ENCODE measurements at places on chromosomes 16 and 17.
A peak's percentile ranks its signal among the peaks of the same experiment; 100 is the strongest.

- DNase-seq: no peak
Observed at GRCh38 chr16:30490210-30490609, 17.7 kb downstream of the ITGAL start.

GRCh38 chr17:32584792-32585191 lies 98.0 kb downstream of the CDK5R1 start:
- no peak for DNase-seq

- DNase-seq: no peak
Observed at GRCh38 chr17:82874011-82874835, 34.4 kb upstream of the ZNF750 start.

DNA sequence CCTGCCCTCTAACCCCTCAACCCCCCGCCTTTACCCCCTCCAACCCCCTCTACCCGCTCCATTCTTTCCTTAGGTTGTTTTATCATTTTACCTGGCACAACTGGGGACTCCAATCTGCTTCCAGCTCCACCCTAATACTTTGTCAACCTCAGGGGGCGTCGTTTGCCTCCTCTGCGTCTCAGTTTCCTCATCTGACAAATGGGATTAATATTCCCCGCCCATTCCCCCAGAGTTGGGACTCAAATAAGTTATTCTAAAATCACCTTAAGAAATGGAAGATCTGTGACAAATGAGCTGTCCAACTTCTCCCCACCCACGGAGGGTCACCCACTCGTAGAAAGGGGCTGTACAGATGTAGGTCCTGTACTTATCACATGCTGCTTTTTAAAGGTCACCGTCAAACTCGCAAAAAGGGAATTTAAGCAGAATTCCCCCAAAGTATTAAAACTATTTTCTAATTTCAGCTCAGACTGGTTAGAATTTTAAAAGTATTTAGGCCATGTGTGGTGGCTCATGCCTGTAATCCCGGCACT lies 40.6 kb upstream of the CPNE2 start:
- no peak for DNase-seq

DNA sequence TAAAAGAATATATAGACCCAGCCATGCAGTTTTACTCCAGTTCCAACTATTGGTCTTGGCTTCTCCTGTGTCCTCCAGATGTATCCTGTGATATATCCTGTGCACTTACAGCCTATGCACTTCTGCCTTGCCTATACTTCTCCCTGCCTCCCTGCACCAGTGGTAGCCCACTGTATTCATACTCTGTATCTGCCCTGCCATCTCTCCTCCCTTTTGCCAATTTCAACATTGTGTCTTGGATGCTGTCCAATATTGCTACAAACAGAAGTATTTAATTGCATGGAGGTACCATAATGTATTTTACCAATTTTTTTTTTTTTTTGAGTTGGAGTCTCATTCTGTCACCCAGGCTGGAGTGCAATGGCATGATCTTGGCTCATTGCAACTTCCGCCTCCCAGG lies 242.7 kb downstream of the HAPSTR1 start:
- DNase-seq: no peak

GRCh38 chr17:2138318-2138717 lies 83.4 kb downstream of the HIC1 start:
- DNase-seq: no peak

DNA sequence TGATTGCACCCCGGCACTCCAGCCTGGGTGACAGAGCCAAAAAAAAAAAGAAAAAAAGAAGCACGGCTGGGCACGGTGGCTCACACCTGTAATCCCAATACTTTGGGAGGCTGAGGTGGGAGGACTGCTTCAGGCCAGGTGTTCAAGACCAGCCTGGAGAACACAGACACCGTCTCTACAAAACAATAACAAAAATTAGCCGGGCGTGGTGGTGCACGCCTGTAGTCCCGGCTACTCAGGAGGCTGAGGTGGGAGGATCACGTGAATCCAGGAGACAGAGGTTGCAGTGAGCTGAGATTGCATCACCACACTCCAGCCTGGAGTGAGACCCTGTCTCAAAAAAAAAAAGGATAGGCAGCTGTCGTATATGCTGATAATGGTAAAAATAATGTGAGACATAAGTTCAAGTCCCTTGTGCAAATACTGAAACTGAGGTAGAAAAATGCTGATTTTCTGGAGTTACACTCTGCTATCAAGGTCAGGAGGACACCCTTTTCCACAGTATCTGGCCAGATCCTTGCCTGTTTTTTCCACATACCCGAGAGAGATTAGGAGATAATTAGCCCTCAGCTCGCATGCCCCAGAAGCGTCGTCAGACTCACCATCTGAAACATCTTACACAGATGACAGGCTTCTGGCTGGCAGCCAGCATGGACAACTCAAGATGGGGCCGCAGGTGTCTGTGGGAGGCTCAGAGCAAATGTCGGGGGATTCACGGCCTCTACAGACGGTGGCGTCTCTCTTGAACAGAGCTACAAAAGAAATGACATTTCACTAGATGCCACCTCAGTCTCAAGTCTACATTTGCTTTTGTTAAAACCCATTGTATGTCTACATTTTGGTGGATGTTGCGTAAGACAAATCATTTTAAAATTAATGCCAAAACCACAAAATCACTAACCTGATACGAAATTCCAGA lies 36.8 kb downstream of the WDR45B start:
- no peak for DNase-seq

GRCh38 chr17:58985367-58985766 lies 121.3 kb downstream of the TRIM37 start:
- no peak for DNase-seq

DNA sequence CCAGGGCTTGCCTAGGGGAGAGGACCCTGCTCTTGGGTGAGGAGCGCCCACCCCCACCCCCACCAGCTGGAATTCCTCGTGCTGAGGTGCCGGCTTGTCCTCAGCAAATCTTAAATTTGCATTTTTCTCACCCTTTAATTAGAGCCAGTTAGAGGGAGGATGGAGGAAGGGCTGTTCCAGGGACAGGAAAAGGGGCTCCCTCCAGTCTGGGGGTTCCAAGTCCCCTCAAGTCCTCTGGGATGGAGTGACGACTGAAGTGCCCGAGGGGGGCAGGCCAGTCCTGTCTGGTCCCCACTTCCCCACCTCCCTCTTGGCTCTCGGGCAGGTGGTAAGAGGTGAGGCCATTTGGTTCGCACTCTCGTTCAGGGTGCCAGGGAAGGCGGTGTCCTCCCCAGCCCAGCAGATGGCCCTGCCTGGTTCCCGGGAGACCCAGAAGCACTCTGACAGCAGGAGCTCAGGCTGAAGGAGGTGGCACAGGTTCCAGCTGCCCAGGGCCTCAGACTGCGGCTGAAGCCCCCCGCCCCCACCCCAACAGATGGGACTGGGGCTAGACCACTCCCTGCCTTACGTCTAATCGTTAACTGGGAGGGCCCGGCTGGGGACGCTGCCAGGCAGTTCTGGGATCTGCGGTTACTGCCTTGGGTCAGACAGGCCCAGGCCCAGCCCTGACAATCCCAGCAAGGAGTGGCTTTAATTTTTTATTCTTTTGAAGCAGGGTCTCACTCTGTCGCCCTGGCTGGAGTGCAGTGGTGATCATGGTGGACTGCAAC lies 2.2 kb downstream of the RAB26 start:
- DNase-seq: no peak

- DNase-seq: no peak
Observed at GRCh38 chr17:48003417-48004151, 32.7 kb downstream of the CDK5RAP3 start.

DNA sequence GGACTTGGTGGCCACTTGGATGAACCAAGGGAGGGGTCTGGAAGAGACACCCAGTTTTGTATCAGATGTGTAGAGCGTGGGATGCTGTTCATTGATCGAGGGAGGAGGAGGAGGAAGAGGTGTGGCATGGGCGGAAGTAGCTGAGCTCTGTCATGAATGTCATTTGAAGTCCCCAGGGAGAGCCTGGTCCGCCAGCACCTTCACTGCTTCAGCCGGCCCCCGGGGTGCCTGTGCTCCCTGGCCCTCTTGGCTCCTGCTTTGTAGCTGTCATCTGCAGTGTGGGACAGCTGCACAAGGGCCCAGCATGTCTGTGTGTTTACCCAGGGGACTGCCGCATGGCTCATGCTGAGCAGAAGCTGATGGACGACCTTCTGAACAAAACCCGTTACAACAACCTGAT lies 75.4 kb upstream of the RBL2 start:
- no peak for DNase-seq

- no peak for DNase-seq
Observed at GRCh38 chr16:10865991-10866966, 10.7 kb upstream of the CIITA start.

DNA sequence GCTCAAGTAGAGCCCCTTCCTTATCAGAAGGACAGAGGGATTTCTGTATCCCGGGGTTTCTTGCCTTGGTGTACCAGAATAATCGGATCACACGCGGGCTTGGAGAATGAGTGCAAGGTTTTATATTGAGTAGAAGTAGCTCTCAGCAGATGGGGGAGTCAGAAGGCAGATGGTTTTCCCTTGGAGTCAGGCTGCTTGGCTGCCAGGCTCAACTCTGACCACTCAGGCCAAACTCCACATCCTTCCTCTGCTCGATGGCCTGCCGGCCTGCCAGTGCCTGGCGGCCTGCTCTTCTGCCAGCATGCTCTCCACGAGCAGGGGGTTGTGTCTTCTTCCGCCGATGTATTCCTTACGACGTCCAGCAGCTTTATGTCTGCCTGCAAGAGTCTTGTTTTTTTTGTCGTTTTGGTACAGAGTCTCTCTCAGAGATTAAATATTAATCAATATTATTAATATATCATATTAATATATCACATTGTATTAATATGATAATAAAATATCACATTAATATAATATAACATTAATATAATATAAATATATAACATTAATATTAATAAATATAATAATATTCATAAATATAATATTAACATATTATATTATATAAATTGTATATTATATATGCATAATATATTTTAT lies 229.2 kb upstream of the WSCD1 start:
- DNase-seq: no peak

DNA sequence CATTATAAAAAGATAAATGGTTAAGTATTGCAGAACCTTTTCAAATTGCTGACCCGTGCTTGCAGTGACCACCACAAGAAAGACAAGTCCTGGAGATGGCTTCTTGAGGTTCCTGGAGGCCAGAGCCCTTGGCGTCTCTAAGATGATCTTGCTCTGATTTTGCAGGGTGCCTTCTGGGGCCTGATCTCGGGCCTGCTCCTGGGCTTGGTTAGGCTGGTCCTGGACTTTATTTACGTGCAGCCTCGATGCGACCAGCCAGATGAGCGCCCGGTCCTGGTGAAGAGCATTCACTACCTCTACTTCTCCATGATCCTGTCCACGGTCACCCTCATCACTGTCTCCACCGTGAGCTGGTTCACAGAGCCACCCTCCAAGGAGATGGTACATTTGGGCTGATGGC lies 63.0 kb downstream of the SLC5A11 start:
- DNase-seq: no peak

GRCh38 chr16:3099732-3100499 lies 822 bp upstream of the ZSCAN10 start:
- DNase-seq: peak; percentile 83

DNA sequence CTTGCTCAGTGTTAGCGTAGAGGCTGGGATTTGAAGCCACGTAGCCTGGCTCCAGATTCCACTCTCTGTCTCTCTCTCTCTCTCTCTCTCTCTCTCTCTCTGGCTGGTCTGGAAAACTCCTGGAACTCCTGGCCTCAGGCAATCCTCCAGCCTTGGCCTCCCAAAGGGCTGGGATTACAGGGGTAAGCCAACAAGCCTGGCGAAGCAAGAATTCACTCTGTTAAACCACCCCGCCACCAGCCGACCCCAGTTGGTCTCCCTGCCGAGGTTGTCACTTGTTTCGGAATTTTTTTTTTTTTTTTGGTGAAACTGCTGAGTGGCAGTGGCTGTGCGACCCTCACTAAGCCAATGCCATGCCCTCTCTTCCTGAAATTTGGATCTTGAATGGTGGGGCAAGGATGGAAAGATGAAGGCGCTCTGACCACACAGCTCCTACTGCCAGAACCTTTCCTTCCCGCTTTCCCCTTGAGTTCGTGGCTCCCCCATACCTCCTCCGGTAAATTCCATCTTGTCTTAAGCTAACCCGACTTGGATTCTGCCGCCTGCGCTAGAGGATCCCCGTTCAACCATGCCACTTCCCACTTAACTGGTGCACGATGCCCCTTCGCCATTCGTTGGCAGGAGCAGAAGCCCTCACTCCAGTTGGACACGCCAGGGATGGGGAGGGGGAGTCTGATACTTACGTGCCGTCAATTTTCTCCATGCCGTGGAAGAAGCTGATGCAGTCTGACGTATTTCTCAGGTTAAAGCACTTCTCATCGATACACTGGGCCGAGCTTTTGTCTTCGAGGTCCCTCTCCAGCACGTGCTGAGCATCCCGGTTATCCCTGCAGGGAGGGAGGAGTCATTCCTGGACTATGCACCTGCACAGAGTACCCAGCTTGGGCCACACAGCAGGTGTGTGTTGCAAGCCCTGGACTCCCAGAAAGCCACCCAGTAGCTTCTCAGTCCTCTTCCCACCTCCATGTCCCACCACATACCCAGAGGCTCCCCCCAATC lies 13.1 kb downstream of the TEKT5 start:
- DNase-seq: no peak

- no peak for DNase-seq
Observed at GRCh38 chr16:4675864-4676786, 17.2 kb upstream of the NUDT16L1 start.

- DNase-seq: no peak
Observed at GRCh38 chr17:76914937-76915336, 46.7 kb downstream of the MGAT5B start.

DNA sequence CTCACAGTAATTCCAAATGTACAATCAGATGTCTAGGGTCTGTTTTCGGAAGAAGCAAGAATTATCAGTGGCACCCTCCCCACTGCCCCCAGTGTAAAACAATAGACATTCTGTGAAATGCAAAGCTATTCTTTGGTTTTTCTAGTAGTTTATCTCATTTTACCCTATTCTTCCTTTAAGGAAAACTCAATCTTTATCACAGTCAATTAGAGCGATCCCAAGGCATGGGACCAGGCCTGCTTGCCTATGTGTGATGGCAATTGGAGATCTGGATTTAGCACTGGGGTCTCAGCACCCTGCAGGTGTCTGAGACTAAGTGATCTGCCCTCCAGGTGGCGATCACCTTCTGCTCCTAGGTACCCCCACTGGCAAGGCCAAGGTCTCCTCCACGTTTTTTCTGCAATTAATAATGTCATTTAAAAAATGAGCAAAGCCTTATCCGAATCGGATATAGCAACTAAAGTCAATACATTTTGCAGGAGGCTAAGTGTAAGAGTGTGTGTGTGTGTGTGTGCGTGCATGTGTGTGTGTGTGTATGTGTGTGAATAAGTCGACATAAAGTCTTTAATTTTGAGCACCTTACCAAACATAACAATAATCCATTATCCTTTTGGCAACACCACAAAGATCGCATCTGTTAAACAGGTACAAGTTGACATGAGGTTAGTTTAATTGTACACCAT lies 59.7 kb downstream of the HLF start:
- DNase-seq: no peak

All from 8988T (cell line).